ENCODE measurements at places on chromosomes 3 and 15. TPM values are rescaled to one million over a fixed set of nuclear protein-coding genes. Genes with fewer than 3 reads are reported as not detected.

The SAMMSON gene
- not detected for total RNA-seq

The SNX1 gene
- total RNA-seq = 156 TPM

The ADPRH gene
- 1.3 TPM for total RNA-seq

- no peaks in the 10 kb centered on the region for H3K27me3 ChIP-seq
- H3K36me3 ChIP-seq = peaks cover 89% of the 10 kb centered on the region
- H3K4me1 ChIP-seq = no peaks in the 10 kb centered on the region
- H3K27ac ChIP-seq = no peak overlapping the region
- no peak overlapping the region for H3K4me3 ChIP-seq
These were observed 26.4 kb downstream of the MKRN2 start for GRCh38 chr3:12583280-12583679.

DNA sequence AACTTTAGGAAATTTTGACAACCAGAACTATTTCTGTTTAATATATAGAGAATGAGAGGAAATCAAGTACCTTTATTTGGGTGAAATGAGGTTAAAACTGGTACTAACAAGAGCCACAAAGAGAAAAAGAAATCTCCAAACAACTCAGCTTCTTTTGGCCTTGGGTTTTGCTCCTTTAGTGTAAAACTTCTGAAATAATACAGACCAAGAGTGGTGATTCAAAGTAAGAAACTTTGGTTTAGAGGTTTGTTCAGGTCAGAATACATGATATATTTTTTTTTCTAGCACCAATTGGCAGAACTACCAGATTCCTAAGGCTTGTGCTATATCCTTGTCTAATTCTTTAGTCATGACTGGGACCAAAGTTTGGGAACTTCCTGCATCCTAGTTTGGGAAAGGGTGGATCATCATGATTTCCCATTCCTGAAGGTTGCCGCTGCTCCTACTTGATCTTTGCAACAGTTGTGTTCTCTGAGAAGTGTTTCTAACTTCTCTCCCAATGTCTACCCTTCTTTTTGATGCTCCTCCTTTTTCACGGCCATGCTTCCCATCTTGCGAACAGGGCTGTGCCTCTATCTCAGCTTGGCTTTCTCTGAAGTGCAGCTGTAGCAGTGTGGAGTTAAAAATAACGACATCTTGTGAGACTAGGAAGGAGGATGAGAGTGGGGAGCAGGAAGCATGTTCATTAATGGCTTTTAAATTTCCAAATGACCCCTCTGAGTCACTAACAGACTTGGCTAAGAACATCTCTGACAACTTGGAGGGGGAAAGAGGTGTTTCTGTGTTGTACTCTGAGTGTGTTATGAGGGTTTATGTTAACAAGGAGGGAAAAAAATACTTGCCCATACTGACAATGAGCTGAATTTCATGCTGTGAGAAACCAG is 87.7 kb downstream of the KCNAB1 start:
- no peak overlapping the region for H3K27ac ChIP-seq
- no peaks in the 10 kb centered on the region for H3K4me1 ChIP-seq
- H3K4me3 ChIP-seq = no peak overlapping the region
- no peaks in the 10 kb centered on the region for H3K27me3 ChIP-seq
- H3K36me3 ChIP-seq = no peaks in the 10 kb centered on the region

GRCh38 chr3:190616637-190617036 is 102.8 kb downstream of the IL1RAP start:
- DNase-seq = no peak
- H3K27ac ChIP-seq = no peak overlapping the region
- H3K4me1 ChIP-seq = peaks cover 4% of the 10 kb centered on the region
- no peaks in the 10 kb centered on the region for H3K27me3 ChIP-seq
- no peak overlapping the region for H3K4me3 ChIP-seq
- no peaks in the 10 kb centered on the region for H3K36me3 ChIP-seq

GRCh38 chr3:45776611-45777010 is 19.7 kb downstream of the SLC6A20 start:
- no peak overlapping the region for H3K27ac ChIP-seq
- no peak for DNase-seq
- no peaks in the 10 kb centered on the region for H3K27me3 ChIP-seq
- H3K36me3 ChIP-seq = no peaks in the 10 kb centered on the region
- H3K4me1 ChIP-seq = peaks cover 3% of the 10 kb centered on the region
- no peak overlapping the region for H3K4me3 ChIP-seq

- H3K27me3 ChIP-seq = no peaks in the 10 kb centered on the region
- no peak overlapping the region for H3K4me3 ChIP-seq
- H3K4me1 ChIP-seq = no peaks in the 10 kb centered on the region
- DNase-seq = no peak
These were observed 28.4 kb upstream of the RPL29 start for GRCh38 chr3:52023860-52024764.

- H3K27me3 ChIP-seq = no peaks in the 10 kb centered on the region
- H3K4me1 ChIP-seq = no peaks in the 10 kb centered on the region
- no peaks in the 10 kb centered on the region for H3K36me3 ChIP-seq
- no peak for DNase-seq
These were observed 29.6 kb upstream of the MGLL start for GRCh38 chr3:127851899-127852298.

- no peak for DNase-seq
- H3K27me3 ChIP-seq = no peaks in the 10 kb centered on the region
- no peaks in the 10 kb centered on the region for H3K36me3 ChIP-seq
- H3K27ac ChIP-seq = no peak overlapping the region
- no peaks in the 10 kb centered on the region for H3K4me1 ChIP-seq
These were observed 133.3 kb downstream of the CMSS1 start for GRCh38 chr3:99950921-99951320.

DNA sequence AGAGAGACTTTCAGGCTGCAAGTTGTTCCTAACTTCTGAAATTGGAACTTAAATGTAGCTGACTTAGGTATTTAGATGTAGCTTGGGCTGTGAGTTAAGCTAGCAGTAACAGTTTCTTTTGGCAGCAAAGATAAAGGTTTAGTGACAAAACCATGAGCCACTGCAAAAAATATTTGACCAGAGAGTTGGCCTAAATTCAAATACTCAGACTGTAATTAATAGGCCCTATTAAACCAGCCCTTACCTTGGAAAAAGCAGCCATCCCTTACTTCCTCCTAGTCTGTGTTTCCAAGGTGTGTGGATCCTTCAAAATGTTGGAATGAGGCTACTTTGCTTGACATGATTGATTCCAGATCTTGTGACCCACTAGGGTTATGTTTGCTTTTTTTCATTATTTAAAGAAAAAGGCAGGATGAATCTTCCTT is 8.2 kb downstream of the TPM1 start:
- H3K27me3 ChIP-seq = peaks cover 11% of the 10 kb centered on the region
- peaks cover 16% of the 10 kb centered on the region for H3K4me1 ChIP-seq
- H3K4me3 ChIP-seq = no peak overlapping the region

GRCh38 chr15:87604857-87605446 is 651.6 kb downstream of the NTRK3 start:
- H3K27ac ChIP-seq = no peak overlapping the region
- DNase-seq = no peak
- no peaks in the 10 kb centered on the region for H3K36me3 ChIP-seq
- H3K4me1 ChIP-seq = no peaks in the 10 kb centered on the region
- H3K27me3 ChIP-seq = no peaks in the 10 kb centered on the region
- no peak overlapping the region for H3K4me3 ChIP-seq

- H3K4me1 ChIP-seq = no peaks in the 10 kb centered on the region
- no peak overlapping the region for H3K4me3 ChIP-seq
- H3K36me3 ChIP-seq = no peaks in the 10 kb centered on the region
- no peak for DNase-seq
- no peak overlapping the region for H3K27ac ChIP-seq
- H3K27me3 ChIP-seq = no peaks in the 10 kb centered on the region
These were observed 440.9 kb upstream of the CCDC54 start for GRCh38 chr3:106936337-106936736.

DNA sequence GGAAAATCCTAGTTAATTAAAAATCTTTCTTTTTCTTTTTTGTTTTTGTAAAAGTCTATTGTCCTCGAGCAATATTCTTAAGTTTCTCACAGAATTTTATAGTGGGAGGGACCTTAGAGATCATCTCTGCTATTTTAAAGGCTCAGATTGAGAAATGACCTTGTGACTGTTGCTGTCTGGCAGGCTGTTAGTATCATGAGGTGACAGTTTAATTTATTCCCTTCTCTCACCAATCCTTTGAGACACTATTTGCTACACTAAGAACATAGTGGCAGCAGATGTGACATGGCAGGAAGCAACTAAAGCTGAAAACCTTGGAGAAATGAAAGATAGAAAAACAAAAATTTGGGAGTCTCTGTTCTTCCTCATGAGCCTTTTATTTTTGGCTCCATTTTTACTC is 24.9 kb downstream of the APPL1 start:
- no peaks in the 10 kb centered on the region for H3K27me3 ChIP-seq
- no peaks in the 10 kb centered on the region for H3K4me1 ChIP-seq
- H3K36me3 ChIP-seq = no peaks in the 10 kb centered on the region
- no peak overlapping the region for H3K4me3 ChIP-seq
- H3K27ac ChIP-seq = no peak overlapping the region

DNA sequence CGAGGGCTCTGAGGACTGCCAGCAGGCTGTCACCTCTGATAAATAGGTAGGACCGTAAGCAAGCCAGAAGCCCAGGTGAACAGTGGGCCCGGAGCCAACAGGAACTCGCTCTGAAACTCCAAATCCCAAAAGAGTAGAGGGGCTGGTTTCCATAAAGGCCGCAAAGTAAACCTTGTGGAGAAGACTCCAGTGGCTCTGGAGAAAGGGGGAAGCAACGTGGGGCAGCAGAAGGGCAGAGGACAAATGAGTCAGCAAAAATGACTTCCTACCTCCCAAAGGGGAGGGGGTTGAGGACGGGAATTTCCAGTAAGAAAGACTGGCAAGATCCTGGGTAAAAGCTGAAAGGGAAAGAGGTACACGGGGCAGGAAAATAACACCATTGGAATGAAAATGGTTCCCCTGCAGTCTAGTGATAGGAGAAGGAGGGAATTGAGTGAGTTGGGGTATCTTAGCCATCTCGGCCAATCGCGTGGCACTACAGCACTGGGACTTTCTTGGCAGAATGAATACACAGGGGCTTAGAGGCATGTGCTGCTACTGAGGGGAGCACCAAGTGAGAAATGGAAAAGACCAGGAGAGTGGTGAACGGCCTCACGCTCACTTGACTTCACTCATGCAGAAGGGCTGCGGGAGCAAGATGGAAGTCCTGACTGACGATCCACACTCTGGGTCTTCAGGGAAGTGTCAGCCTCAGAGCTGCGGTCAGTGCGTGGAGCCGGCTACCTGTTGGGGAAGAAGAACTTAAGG is 33.2 kb downstream of the BMF start:
- no peak overlapping the region for H3K4me3 ChIP-seq
- no peaks in the 10 kb centered on the region for H3K36me3 ChIP-seq
- DNase-seq = no peak
- no peaks in the 10 kb centered on the region for H3K27me3 ChIP-seq
- H3K4me1 ChIP-seq = no peaks in the 10 kb centered on the region

DNA sequence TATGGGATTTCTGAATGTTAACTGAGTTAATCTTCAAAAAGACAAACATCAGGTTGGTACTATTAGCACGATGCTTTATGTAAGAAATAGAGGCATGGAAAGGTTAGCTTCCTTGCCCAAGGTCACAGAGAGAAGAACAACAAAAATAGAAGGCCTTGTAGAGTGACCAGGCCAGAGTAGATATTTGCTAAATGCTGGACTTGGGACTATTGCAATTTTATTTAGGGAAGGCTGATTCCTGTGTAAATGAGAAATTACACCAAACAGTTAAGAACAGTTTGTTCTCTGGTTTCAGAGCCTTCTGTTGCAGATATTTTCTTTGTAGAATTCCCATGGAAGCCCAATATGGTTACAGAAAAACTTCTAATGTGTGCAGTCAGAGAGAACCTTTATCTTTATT is 16.4 kb upstream of the SLITRK3 start:
- H3K4me3 ChIP-seq = no peak overlapping the region
- H3K27me3 ChIP-seq = no peaks in the 10 kb centered on the region
- DNase-seq = no peak
- H3K27ac ChIP-seq = no peak overlapping the region
- H3K36me3 ChIP-seq = no peaks in the 10 kb centered on the region

DNA sequence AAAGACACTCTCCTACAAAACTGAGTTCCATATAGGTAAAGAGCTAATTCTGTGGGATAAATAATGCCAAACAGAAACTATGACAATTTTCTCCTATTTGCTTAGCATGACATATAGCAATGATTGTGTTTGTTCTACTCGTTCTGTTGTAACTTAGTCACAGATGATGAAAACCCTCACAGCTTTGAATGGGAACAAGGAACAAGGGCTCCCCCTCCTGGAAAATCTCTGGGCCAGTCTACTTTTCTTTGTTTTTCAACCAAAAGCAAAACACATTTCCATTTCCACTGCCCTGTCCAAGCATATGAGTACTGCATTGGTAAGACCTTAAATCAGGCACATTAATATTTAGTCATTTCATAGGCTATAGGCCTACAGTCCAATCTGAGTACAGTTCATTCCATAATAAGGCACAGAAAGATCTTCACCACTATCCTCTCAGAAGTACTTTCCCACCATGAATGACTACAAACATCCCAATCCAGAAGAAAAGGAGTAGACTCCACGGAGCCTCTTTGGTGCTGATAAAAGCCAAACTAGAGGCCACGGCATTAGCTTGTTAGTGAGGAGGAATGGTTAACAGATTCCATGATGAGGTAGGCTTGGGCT is 67.1 kb downstream of the ATP8B4 start:
- H3K4me3 ChIP-seq = no peak overlapping the region
- no peak for DNase-seq
- H3K27me3 ChIP-seq = no peaks in the 10 kb centered on the region

GRCh38 chr15:28140062-28140461 is 40.9 kb upstream of the OCA2 start:
- no peak for DNase-seq
- H3K4me3 ChIP-seq = no peak overlapping the region
- no peak overlapping the region for H3K27ac ChIP-seq
- H3K27me3 ChIP-seq = no peaks in the 10 kb centered on the region

Data from naive thymus-derived CD4-positive, alpha-beta T cell (primary cell).